ENCODE measurements at places on chromosomes 1 and 21.
A peak's percentile ranks its signal among the peaks of the same experiment; 100 is the strongest.

DNA sequence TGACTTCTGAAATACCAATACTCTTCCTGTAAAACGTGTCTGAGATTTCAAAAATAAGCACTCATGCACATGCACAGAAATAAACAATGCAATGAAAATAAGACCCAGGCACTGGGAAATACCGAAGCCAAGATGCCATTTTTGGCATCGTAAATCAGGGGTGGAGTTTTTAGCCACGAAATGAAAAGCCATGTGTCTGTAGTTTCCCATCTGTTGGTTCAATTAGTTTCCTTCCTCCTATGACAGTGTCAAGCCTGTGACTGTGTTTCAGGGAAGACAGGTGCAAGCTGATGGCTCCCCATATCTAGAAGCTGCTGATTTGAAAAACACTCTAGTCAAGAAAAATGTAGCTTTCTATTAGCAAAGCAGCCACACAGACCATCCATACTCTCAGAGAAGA lies 480.4 kb upstream of the CAMK1G start:
- no peak for DNase-seq

- DNase-seq, result no peak
Measured at GRCh38 chr1:34828611-34829010, 30.9 kb downstream of the SMIM12 start.

GRCh38 chr1:35656863-35657232 lies 15.5 kb upstream of the PSMB2 start:
- no peak for DNase-seq

- no peak for DNase-seq
Measured at GRCh38 chr1:47660622-47661021, 222.8 kb downstream of the FOXD2 start.

GRCh38 chr1:113197719-113198330 lies 124.8 kb downstream of the LRIG2 start:
- no peak for DNase-seq

- no peak for DNase-seq
Measured at GRCh38 chr1:47995306-47996050, 1.7 kb downstream of the TRABD2B start.

GRCh38 chr1:152001631-152002584 lies 8.2 kb upstream of the S100A10 start:
- DNase-seq, result peak; percentile 64

GRCh38 chr21:43940329-43941050 lies 71.6 kb upstream of the TRAPPC10 start:
- no peak for DNase-seq

- DNase-seq, result no peak
Measured at GRCh38 chr1:57820356-57821095, 396.7 kb upstream of the DAB1 start.

GRCh38 chr1:6783221-6783620 lies 2.0 kb upstream of the CAMTA1 start:
- DNase-seq, result no peak

DNA sequence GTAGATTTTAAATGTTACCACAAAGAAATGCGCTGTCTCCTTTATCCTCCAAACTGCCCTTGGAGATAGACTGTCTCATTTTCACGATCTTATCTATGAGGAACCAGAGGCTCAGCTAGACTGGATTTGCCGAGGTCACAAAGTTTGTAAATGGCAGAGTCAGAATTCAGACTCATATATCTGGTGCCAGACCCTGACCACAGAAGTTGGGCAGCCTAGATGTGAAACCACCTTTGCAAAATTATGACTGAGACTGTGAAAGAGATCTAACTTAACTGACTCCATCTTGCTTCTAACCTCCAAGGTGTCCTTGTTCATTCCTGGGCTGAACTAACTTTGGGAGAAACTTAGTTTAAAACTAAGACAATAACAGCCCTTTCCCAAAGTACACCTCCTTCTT lies 14.1 kb downstream of the CNR2 start:
- DNase-seq, result no peak

DNA sequence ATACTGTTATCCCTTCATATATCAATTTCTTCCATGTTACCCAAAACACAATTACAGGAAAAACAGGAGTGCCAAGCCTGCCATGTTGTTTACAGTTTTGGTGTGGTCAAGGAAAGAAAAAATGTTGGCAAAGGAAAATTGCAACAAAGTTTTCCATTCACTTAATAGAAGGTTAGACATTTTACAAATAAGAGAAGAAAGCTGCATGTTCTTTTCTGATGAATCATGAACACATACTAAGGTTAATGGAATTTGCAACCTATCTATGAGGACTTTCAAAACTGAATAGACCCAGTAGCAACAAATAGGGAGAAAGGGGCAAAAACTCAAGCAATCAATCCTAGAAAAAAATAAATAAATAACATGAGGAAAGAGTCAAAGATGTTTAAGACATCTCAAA lies 556.7 kb downstream of the DPYD start:
- DNase-seq, result no peak

DNA sequence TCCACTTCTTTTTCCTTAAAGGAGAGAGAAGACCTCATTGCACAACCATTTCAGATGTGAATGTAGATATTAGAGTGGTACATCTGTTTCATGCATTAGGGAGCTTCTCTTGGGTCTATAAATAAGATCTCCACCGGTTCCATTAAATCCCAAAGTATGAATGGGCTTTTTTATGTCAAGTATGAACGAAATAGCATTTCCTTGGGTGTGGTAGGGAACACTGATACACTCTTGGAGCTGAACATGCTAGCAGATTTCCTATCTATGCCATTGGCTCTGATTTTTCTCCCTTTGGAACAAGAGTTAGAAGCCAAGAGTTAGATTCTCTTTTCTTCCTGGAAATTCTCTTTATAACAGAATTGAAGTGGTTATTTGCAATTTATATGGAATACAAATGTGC lies 245.6 kb upstream of the ADAMTS5 start:
- no peak for DNase-seq

DNA sequence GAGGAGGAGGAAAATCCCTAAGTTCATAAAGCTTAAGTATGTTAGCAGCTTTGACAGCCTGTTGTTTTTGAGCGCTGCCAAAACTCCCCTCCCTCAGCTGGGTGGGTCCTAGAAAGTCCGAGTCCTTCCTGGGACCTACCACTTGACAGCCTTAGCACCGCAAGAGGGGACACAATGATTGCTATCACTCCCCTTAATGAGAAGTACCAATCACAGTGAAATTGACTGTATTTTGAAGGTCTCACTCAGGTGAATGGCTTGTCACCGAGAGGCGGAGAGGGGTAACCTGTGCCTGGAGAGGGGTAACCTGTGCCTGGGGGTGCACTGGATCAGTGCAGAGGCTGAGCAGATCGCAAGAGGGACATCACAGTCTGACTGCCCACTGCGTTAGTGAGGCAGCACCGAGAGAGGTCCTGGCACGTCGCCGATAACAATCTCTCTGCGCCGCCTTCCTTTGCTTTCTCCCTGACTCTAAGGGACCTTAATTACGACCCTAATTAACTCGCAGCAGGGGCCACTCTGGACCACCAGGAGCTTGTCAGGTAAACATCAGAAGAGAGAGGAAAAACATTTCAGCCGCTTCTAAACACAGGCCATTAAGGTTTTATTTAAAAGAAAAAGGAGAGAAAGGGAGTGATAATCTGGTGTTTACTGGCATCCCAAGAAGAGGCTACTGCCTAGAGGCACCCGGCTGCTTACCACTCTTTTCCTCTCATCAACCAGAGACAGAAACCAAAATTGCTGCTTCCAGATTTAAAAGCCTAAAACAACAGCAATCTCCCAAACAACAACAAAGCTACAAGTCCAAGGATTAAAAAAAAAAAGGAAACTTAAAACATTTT lies 25.7 kb upstream of the KCNK1 start:
- no peak for DNase-seq

DNA sequence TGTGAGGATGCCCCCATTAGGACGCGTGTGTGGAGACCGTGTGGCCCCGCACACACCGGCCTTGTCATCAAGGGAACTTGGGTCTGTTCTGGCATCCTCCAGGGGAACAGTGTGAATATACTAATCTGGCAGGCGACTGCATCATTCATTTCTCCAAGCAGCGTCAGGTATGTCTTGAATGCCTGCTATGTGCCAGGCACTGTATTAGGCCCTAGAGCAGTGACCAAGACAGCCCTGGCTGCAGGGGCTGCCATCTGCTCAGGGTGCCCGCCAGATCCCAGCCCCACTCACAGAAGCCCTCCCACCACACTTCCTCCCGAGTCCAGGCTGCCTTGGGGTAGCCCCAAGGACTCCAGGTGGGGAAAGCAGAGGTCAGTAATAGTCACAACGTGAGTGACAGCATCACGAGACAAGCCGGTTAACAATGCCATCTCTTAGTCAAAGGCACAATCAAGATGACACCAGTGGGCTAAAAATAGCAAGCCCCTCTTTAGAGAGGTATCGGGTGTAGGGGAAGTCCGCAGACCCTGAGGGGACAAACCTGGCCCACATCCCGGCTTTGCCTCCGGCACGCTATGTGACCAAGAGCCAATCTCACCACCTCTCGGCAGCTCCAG lies 7.5 kb upstream of the LAPTM5 start:
- DNase-seq, result no peak

- no peak for DNase-seq
Measured at GRCh38 chr1:34379911-34380310, 203.2 kb downstream of the C1orf94 start.

DNA sequence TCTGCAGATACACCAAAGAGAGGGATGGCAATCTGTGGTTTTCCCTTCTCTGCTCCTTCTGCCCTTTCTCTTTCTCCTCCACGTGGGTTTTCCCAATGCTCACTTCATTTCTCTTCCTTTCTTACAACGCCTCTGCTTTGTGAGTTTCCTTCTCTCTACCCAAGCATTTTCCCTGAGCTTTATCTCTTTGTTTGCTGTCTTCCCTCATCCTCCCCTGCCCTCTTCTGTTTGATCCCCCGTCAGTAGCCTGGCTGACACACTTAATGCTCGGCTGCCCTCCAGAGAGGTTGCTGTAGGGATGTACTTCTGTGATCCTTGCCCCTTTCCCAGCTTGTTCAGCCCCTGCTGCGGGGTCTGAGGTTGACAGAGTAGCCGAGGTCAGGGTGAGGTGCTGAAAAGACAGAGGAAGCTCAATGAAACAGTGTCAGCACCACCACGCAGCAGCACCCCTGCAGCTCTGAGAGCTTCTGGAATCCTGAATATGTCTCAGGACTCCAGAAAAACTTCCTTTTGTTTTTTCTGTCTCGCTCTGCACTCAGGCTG lies 6.0 kb downstream of the EDARADD start:
- no peak for DNase-seq

GRCh38 chr1:217191441-217191840 lies 439.4 kb downstream of the GPATCH2 start:
- DNase-seq, result no peak

DNA sequence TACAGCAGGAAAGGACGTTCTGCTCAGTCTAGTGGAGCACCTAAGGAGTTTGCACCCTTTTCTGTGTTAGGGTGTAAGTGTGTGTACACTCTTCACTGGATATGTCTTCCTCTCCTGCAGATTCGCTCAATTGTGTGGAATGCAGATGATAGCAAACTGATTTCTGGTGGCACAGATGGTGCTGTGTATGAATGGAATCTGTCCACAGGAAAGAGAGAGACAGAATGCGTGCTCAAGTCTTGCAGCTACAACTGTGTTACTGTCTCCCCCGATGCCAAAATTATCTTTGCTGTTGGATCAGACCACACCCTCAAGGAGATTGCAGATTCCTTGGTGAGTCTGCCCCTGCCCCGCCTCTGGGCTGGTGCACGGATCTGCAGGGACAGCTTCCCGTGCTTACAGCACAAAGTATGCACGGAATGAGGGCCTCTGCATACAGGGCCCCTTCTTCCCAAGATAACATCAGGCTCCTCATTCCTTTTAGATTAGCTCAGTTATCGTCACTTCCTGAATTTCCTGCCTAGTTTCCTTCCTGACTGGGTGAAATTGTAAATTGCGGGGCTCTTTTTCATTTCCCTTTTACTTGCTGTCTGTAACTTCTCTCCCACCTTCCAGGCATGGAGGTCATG lies 34.6 kb downstream of the CFAP57 start:
- peak; percentile 95 for DNase-seq

DNA sequence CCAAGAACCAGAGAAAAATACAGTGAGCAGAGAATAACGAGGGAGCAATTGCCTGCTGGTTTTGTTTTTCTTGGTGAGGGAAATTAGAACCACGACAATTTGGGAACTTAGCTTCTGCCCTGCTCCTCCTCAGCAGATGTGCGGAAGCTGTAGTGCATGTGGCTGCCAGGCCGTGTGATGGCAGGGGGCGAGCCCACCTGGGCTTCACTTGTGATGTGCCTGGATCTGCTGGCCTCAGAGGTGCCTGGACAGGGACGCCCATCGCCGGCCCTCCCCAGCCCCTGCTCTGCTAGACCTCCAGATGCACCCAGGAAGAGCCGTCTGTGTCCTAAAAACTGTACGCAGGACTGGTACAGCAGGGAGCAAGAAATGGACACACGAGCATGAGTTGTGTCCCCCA lies 28.5 kb upstream of the C1orf174 start:
- no peak for DNase-seq

DNA sequence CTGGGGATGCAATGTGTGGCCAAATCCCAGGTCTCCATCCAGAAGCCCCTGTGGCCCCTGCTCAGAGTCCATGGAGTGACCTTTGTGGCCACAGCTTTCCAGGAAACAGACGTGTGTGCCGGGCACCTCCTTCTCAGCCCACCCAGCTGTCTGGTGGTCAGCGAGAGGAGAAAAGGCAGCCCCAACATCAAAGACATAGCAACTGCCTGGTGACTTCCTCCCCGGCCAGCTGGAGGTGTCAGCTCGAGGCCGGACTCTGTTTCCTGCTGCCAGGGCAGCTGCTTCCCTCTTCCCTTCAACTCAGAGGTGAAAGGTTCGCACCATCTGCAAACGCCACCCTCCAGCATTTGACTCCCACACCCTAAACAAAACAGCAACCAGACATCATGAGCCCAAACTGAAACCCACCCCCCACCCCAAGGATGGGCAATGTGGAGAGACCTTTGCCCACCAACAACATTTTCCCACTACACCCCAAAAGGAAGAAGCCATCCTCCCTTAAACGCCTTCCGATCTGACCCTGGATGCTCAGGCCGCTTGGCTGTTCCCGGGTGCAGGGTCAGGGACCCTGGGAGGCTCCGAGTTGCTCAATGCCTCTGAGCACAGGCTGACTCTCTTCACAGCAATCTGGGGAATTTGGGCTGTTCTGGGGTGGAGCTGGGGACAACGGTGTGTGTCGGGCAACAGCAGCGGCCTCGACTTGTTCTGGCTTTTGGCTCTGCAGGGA lies 162.3 kb downstream of the PSMG1 start:
- DNase-seq, result no peak

- DNase-seq, result no peak
Measured at GRCh38 chr1:58209575-58209974, 337.0 kb downstream of the OMA1 start.

DNA sequence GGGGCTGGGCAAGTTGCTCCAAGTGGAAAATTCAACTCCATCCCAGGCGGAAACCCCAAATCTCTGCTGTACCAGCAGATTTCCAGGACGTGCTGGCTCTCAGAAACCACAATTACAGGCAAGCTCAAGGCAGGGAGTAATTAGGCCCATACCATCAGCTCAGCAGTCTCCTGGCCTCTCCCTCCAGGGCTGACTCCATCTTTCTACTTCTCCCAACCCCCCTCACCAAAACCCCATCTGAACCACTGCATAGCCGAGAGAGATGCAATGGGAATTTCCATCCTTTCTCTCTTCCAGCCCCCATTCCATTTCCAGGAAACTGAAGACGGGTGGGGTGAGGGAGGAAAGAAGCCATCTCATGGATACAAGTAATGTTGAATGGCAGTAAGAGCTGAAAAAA lies 41.2 kb downstream of the ARHGEF11 start:
- DNase-seq, result no peak

- peak; percentile 66 for DNase-seq
Measured at GRCh38 chr1:155226188-155226909, 17.9 kb downstream of the MTX1 start.
